GM10248 (cell line): ENCODE measurements at places on chromosomes 3 and 15.

GRCh38 chr3:72102112-72102616 lies 317.2 kb upstream of the PROK2 start:
- DNase-seq = peak; percentile 59

DNA sequence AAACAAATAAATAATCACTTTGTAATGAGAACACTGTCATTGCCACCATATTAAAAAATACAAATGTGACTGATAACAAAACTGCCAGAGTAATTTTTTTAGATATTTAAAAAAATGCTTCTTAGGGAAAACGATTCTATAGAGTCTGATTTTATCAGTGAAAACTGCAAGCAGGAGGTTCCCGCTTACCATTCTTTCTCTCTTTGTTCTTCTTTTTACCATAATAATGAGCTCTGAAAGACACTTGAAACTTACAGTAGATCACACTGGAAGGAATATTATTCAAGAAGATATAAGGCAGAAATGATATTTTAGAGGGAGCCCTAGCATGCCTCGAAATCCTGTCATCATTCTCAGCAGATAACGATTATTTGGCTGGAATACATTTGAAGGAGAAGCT lies 701.3 kb downstream of the ROBO1 start:
- no peak for DNase-seq

- no peak for DNase-seq
These were observed 189.4 kb downstream of the SLC9A9 start for GRCh38 chr3:143658861-143659260.

- DNase-seq = peak; percentile 83
These were observed 17.6 kb upstream of the EPHB3 start for GRCh38 chr3:184543843-184544512.

DNA sequence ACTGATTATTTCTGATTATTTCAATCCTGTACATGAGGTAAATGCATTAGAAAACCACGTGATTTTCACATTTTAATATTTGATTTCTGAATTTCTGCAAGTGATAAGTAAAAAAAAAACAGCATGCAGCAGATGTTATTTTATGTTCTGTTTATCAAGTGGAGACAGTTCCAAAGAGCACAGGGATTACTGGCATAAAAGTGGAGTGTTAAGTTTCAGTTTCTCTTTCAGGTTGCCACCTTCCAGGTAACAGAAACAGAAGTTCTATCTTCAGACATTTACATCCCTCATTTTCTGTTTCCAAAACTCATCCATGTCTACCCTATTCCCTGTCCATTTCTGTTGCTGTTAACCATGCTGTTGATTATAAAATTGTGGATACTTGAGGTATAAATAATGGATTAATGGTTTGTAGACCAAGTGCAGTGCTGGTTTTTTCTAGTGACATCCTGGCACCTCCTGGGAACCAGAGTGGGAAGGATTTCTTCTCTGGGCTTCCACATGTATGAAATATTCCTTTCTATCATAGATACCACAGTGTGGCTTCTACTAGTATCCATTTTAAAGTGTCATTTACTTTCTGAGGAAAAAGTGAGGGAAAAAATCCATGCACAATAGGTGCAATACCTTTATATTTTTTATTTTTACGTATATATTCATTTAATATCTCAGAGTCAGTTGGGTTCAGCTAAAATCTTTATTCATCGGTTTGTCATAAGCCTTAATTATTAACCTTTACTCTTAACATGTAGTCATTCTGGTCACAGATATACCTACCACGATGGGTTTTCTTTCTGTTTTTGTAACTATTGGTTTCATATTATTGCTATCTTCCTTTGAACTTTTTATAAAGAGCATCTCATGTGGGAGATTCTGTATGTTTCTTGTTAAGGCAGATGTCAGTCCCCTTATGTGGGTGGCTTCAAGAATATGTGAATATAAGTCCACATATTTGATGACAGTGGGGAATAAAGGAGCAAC lies 1010.0 kb downstream of the SQOR start:
- no peak for DNase-seq

GRCh38 chr15:89358435-89358754 lies 23.8 kb upstream of the POLG start:
- DNase-seq = no peak

DNA sequence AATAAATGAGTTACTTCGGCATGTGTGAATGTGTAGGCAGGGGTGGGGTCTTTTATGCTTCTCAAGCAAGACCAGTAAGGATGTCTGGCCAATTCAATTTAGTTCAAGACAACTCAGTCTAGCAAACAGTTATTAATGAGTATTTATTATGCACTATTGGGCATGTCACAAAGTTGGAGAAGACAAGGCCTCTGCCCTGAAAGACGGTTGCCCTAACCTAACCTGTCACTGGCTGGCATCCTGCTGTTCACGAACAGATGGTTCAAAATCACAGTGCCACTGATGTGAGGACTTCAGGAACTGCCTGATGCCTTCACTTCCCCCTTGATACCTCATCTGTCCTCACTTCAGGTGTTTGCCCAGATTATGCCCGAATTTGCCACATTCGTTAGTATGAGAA lies 217.8 kb downstream of the SOX2 start:
- no peak for DNase-seq

DNA sequence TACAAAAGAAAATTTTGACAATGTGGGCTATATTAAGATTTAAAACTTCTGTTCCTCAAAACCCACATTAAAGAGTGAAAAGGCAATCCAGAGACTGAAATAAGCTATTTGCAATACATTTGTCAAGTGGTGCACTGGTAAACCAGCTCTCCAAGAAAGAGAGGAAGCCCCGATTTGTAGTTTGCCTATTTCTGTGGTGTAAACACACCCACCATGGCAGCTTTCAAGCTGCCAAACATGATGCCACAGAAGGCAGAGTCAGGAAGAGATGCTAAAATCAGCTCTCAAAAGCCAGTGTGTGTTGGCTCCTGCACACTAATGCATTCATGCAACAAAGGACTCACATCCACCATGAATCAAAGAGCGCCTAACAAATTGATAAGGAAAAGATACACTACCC lies 17.5 kb downstream of the RFTN1 start:
- DNase-seq = no peak

GRCh38 chr3:110589341-110589740 lies 482.3 kb upstream of the NECTIN3 start:
- no peak for DNase-seq

- DNase-seq = no peak
These were observed 9.4 kb downstream of the BCL6 start for GRCh38 chr3:187735837-187736236.

DNA sequence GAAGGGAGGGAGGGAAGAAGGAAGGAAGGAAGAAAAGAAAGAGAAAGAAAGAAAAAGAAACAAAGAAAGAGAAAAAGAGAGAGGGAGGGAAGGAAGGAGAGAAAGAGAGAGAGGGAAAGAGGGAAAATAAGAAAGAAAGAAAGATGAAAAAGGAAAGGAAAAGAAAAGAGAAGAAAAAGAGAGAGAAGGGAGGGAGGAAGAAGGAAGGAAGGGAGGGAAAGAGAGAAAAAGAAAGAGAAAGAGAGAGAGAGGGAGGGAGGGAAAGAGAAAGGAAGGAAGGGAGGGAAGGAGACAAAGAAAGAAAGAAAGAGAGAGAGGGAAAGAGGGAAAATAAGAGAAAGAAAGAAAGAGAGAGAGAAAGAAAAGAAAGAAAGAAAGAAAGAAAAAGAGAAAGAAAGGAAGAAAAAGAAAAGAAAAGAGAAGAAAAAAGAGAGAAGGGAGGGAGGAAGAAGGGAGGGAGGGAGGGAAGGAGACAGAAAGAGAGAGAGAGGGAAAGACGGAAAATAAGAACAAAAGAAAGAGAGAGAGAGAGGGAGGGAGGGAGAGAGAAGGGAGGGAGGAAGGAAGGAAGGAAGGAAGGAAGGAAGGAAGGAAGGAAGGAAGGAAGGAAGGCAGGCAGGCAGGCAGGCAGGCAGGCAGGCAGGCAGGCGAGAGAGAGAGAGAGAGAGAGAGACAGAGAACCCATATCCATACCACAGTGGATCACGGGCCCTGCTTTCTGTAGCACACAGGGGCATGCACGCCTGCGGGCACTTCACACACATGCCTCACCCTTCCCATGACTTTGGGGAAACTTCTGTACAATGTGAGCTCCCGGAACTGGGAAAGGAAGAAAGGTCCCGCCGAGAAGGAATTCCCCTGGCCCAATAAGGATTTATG lies 52.5 kb downstream of the ADCY5 start:
- DNase-seq = no peak

GRCh38 chr3:59786374-59786773 lies 736.5 kb upstream of the CFAP20DC start:
- no peak for DNase-seq

- no peak for DNase-seq
These were observed 506.9 kb downstream of the OCA2 start for GRCh38 chr15:27592036-27592760.

DNA sequence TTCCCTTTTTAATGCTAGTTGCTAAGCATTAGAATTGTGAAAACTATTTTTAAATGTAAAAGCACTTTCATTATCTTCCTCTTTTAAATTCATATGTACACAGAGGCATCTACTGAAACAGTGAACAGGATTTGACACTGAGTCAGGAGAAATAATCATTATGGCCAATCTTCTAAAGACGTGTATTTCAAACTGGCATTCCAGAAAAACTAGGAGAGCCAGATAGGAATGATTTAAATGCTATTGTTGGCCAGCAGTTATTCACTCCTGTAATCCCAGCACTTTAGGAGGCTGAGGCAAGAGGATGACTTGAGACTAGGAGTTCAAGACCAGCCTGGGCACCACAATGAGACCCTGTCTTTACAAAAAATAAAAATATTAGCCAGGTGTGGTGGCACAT lies 67.6 kb upstream of the RAP2B start:
- no peak for DNase-seq

DNA sequence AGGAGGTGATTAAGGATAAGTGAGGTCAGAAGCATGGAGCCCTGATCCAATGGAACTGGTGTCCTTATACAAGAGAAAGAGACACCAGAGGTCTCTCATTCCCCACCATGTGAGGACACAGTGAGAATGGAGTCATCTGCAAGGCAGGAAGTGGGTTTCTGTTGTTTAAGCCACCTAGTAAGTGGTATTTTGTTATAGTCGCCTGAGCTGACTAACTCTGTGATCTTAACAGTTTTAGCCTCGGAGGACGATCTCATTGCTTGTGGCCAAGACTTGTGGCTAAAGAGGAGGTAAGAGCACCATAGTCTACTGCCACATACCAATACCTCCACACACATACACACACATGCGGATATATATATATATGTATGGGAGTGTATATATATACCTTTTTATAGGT lies 73.8 kb downstream of the MCTP2 start:
- DNase-seq = no peak

DNA sequence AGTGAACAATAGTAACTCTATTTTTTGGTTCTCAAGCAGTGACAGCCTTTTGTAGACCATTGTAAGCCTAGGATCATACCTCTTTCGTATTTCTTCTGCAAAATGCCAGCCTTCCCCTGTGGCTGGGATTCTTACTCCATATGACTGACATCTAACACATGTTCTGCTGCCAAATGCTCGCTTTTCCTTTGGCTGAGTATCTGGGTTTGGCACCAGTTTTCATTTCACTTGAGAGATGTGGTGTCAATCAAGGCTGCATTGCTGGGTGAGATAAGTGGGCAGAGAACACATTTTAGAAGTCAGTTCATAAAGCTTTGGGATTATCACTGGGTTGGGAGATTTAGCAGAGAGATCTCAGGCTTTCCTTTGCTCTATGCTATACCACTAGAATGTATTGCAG lies 514.7 kb upstream of the SGO1 start:
- DNase-seq = no peak

GRCh38 chr15:73386886-73387506 lies 18.2 kb upstream of the HCN4 start:
- no peak for DNase-seq

DNA sequence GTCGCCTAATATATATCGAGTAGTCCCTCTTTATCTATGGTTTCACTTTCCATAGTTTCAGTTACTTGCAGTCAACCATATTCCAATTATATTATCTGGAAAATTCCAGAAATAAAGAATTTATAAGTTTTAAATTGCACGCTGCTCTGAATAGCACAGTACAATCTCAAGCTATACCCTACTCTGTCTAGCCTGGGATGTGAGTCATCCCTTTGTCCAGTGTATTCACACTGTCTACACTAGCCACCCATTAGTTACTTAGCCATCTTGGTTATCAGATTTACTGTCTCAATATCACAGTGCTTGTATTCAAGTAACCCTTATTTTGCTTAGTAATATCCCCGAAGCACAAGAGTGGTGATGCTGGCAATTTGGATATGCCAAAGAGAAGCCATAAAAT lies 72.1 kb upstream of the EOMES start:
- DNase-seq = no peak

DNA sequence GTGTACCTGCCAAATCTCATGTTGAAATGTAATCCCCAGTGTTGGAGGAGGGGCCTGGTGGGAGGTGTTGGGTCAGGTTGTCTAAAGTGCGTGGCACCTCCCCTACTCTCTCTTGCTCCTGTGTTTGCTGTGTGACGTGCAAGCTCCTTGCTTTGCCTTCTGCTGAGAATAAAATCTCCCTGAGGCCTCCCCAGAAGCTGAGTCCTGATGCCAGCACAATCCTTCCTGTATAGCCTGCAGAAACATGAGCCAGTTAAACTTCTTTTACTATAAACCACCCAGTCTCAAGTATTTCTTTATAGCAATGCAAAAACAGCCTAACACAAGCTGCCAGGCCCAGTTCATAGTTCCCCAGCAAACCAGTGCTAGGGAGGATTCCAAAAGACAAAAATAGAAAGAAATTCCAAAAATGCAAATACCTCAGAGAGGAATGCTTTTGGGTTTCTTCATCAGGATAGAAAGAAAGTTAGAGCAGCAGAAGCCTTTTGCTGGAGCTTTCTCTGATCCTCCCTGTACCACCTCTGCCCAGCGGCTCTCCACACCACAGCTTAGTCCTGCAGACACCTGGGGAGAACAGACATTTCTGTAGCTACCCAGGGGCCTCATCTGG lies 25.9 kb upstream of the CDV3 start:
- DNase-seq = no peak

DNA sequence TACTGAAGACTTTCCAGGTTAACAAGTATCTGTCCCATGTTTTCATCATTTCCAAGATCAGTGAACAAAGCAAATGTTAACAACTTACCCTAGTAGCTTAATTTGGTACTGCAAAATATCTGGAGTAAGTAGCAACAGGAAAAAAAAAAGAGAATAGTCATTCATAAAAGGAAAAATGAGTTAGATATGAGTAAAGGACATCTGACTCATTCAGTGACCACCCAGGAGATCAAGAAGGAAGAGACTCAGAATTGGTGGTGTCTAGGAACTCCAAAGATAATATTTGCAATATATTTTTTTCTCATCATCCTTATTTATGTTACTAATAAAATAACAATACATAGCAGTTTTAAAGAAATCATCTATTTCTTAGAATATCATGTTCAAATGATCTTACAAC lies 253.8 kb upstream of the COL8A1 start:
- no peak for DNase-seq

GRCh38 chr15:63186065-63186464 lies 3.3 kb upstream of the RAB8B start:
- no peak for DNase-seq

DNA sequence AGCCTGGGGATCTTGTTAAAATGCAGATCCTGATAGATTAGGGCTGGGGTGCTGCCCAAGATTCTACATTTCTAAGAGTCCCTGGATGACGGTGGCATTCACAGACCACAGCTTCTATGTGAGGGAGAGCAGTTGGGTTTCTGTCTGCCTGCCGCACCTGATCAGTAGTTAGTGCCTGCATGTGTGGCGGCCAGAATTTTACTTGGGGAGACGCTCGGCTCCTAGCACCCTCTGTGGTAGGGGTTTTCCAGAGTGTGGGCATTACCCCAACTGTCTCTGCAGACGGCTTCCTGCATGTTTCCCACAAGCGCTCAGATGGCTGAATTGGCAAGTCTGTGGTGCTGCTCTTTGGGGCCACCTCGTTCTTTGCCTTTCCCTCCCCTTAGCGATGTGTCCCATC lies 8.3 kb downstream of the GHRL start:
- no peak for DNase-seq
